Mammary epithelial cell (primary cell): ENCODE measurements at places on chromosomes 4 and X.

DNA sequence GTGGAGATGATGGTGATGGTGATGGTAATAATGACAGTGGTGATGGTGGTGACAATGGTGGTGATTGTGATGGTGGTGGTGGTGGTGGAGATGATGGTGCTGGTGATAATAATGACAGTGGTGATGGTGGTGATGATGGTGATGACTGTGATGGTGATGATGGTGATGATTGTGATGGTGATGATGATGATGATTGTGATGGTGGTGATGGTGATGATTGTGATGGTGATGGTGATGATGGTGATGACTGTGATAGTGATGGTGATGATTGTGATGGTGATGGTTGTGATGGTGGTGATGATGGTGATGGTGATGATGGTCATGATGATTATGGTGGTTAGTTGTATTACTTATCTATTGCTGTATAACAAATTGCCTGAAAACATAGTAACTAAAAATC is 108.9 kb upstream of the NKX1-1 start:
- DNase-seq, result no peak

GRCh38 chrX:4878640-4879039 is 1165.2 kb upstream of the PRKX start:
- DNase-seq, result no peak

- no peak for DNase-seq
Observed at GRCh38 chr4:42483426-42484379, 86.4 kb downstream of the SHISA3 start.

GRCh38 chrX:136766785-136767103 is 14.0 kb downstream of the ARHGEF6 start:
- DNase-seq, result no peak

GRCh38 chr4:68462691-68463090 is 15.4 kb downstream of the TMPRSS11E start:
- DNase-seq, result peak; percentile 18

DNA sequence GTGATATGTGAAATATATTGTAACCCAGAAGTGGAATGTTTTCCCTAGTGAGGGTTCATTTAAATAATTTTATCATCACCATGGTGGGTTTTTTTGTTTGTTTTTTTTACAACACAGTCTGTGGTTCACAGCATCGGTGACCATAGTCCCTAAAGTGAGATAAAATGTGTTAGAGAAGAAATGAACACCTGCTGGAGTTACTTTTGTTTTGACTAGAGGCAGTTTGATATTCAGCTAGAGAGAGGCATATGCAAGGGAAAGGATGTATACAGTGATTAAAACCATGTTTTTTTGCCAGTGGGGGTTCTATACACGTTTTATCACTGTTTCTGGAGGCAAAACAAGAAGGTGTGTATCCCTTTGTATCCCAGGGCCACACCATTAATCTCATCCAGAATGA is 541.5 kb downstream of the PCDH7 start:
- DNase-seq, result no peak

DNA sequence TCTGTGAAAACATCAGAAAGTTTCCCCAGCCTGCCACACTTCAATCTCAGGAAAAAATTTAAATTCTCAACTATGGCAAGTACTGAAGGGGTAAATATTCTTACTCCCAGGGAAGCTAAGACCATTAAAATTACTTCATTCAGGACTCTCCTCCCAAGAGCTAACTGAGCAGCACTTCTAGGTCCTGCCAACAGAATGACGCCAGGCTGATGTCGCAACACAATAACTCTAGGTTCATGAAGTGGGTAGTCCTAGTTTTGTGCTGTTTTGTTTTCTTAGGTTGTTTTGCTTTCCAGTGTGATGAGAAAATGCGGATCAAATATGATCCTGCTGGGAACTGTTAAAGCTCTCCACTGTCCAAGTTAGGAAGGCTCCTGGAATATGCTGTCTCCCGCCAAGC is 180.0 kb downstream of the NKX6-1 start:
- peak; percentile 1 for DNase-seq

GRCh38 chr4:140858897-140859296 is 102.7 kb upstream of the TBC1D9 start:
- DNase-seq, result peak; percentile 57

GRCh38 chr4:84968925-84969324 is 2.4 kb upstream of the WDFY3 start:
- DNase-seq, result no peak

DNA sequence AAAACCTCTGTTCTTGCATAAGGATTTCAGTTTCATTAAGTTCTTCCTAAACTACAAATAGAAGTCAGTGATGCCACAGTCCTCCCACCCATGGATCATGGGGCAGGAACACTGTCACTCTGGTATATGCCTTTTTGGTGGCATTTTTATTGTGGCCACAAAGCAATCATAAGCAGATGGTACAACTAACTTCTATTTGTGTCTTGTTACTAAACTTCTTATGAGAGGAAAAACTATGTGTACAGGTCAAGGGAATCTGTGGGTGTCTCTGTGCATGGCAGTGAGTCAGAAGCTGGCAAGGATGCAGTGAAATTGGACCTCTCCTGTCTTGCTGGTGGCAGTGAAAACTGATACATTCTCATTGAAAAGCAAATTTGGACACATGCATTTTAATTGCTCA is 245.0 kb upstream of the GPC4 start:
- DNase-seq, result peak; percentile 48

DNA sequence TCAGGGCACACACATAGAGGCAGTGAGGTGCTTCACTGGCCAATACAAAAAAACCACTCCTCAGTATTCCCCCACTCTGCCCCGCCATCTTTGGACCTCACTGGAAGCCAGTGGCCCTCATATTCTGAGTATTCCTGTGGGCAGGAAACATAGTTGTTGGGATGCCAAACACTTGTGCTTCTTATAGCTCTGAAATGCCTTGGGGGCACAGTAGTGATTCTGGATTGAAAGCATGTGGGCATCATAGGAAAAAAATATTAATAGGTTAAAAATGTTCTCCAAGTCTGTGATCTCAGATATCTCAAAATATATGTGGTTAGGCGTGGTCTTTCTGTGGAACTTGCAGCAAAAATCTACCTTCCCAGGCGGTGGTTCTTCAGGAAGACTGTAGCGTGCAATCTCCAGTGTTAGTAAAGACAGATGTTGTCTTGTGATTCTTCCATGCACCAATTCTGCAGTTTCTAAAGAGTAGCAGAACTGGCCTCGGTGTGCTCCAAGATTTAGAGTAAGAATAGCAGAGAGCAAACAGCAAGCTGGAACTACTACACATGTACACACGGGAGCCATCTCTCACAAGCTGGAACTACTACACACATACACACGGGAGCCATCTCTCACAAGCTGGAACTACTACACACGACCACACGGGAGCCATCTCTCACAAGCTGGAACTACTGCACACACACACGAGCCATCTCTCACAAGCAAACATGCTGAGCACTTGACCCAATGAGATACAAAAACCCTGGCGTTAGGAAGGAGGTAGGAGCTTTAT is 8.0 kb upstream of the TENM3 start:
- DNase-seq, result no peak

GRCh38 chrX:135454816-135455215 is 33.1 kb downstream of the SMIM10L2A start:
- no peak for DNase-seq

GRCh38 chr4:6221851-6222760 is 21.8 kb upstream of the JAKMIP1 start:
- DNase-seq, result peak; percentile 5

- no peak for DNase-seq
Observed at GRCh38 chrX:103124284-103124683, 31.3 kb upstream of the NXF3 start.

- DNase-seq, result no peak
Observed at GRCh38 chrX:38326086-38326485, 1.2 kb downstream of the RPGR start.

DNA sequence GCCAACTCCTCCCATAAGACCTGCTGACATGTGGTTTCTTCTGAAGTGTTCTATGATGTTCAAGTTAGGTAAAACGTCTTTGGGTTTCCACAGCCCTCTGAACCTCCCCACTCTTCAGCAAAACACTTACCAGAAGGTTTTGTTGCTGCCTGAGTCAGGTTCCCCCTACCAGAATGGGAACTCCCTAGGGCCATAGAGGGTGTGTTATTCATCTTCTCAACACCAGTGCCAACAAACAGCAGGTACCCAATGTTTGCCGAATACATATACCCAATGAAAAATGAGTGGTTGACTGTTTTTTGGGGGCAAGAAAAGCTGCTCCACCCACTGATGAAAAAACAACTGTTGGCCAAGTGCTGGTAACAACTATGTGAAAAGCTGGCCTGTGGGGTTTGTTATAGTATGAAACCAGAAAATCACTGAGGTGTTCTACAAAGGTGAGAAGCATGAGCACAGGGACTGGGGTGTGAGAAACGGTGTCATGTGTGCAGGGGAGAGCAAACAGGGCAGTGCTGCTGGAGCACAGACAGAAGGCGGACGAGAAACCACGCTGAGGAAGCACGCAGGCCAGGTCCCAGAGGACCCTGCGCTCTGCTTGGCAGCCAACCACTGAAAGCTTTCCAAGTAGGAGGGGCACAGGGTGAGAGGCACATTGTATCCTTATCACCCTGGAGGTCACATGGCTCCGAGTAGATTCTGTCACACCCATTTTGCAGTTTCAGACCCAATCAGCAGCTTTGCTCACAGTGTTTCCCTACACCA is 28.8 kb downstream of the ATP8A1 start:
- DNase-seq, result no peak

DNA sequence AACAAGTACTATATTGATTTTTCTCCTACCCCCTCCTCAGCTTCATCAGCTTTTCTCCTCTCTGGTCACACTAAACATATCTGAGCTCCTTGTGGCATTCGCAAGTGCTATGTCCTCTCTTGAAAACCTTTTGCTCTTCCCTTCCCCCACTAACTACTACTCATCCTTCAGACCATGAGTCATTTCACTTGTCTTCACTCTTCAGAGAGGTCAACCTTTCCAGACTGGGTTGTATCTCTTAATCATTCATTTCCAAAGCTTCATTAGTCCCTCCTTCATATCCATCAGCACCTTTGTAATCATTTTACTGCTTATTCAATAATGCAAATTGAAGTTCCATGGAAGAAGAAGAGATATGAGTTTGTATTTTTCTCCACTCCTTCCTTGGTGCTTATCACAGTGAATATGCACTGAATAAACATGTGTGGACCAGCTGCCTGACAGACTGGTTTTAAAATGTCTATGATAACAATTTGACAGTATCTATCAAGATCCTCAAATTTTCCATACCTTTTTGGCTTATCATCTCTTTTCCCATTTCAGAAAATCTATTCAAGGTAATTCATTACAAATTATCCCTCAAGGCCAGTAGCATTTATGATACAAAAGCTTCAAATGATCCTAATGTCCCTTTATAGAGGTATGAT is 28.4 kb downstream of the DDX60L start:
- peak; percentile 84 for DNase-seq

- no peak for DNase-seq
Observed at GRCh38 chr4:121989715-121990114, 37.9 kb upstream of the TRPC3 start.

DNA sequence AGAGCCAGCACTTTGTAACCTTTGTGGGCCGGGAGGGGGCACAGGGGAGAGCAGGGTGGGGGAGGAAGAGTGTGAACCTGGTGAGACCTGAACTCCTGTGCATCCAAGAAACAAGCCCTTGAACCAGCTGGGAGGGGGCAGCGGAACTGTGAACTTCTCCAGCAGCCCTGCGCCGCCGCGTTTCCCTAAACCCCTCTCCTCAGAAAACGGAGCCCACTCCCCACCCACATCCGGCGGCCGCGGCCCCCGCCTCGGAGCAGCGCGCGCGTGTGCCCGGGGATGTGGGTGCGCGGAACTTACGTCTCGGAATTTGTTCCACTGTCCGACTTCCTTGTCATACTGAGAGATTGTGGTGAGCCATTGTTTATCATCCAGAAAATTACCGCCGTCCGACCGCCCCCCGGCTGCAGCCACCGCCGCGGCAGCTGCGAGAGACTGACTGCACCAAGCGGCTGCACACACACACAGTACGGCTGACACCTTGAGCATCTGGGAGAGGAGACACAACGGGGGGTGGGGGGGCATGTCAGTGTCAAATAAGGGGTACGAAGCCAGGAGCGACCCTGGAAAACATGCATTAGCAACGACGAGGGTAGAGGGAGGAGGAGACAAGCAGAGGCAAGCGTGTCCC is 494 bp downstream of the SPOCK3 start:
- peak; percentile 10 for DNase-seq

- DNase-seq, result no peak
Observed at GRCh38 chr4:173448103-173448502, 49.2 kb upstream of the SCRG1 start.

DNA sequence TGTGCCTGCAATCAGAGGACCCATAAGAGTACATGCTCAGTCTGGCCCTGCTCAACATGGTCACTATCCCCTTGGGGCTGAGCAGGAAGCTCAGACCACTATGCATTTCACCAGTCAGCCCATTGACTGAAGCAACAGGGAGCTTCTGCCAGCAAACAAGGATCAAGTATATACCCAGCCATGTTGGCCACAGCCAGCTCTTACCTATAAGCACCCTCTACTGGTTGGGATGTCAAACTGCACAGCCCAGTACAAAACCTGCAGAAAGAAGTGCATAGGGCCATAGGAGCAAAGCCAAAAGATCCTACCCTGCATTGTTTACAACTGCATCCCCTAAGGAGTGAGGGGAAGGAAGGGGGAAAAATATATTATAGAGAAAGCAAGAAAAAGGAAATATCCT is 214.4 kb upstream of the CPEB2 start:
- peak; percentile 40 for DNase-seq

DNA sequence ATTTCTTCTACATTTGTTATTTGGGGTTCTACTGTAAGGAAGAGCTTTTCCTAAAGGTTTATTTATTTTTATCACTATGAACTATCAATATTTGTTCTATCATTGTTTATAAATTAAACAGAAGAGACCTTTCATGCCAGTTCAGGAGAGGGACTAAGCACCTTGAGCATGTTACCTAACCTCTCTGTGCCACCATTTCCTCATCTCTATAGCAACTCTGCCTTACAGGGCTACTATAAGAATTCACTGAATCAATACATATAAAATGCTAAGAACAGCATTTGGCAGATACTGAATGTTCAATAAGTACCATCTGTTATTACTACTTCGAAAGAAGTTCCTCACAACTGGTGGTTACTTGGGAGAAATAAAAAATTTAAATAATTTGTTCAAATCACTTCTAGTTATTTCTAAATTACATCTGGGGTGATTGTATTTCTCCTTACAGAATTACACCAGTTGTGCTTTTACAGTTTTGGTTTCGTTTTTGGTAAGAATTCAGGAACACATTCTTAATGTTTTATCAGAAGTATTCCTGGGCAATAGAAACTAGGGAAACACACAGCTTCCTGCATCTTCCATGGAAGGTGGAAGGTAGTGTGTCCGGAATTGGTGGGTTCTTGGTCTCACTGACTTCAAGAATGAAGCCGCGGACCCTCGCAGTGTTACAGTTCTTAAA is 32.9 kb downstream of the EREG start:
- DNase-seq, result no peak
